ENCODE measurements at places on chromosomes 16 and 17.

DNA sequence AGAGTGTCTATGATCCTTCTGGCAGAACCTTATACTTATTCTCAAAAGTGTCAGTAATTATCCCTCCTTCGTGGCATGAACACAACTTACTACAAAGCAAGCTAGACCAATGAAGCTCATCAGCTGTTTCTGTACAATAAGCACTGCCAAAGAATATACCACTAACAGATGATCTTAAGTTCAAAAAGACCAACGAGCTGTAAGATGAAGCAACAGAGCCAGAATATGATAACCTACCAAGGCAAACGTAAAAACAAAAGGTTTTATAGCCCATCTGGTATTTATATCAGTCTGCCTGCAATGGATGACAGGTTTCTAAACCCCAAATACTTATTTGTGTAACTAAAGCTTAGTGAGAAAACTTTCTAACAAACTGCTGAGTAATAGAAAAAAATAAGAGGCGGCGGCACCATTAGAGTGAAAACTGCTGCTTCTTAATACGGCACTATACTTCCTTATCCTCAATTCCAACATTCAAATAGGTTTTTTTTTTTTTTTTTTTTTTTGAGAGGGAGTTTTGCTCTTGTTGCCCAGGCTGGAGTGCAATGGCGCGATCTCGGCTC, 22.1 kb downstream of the NME2 start:
- no peak for DNase-seq

DNA sequence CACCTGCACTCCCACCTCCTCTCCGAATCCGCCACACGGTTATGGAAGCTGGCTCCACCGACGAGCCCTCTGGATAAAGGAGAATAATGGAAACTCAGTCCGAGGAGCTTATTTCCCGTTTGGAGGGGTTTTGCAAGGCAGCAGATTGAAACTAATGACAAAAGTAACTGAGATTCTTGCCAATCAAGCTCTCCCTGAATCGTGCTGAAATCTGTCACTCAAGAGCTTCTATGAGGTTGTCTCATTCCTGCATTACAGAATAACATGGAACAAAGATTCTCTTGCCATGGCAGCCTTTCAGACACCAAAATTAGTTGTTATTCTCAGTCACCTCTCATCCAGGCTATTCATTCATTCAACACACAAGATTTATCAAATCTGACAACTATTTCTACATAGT, 405.9 kb downstream of the SOX9 start:
- DNase-seq: no peak

GRCh38 chr16:8660841-8661301, 13.5 kb upstream of the ABAT start:
- peak; percentile 45 for DNase-seq

DNA sequence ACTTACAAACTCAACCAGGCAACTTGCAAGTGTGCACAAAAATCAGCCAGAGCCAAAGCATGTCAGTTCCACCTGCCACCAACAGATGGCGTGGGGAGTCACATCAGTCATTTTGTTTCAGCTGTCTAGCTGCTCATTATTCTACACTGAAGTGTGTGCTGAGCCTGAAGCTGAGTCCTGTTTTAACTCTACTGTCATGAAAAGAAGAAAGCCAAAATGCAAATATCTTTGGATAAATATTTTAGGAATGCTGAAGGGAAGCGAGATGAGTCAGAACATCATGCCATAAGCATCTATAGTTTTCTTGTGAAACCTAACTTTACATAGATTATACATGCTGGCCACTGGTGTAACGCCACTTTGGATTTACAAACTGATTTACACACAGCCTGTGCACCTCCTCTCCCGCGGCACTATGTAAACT, 172.6 kb downstream of the CDK5R1 start:
- DNase-seq: peak; percentile 48

GRCh38 chr16:79601931-79602627, 1.5 kb upstream of the MAF start:
- peak; percentile 41 for DNase-seq

GRCh38 chr17:40454613-40454995, 11.4 kb downstream of the IGFBP4 start:
- DNase-seq: no peak

- no peak for DNase-seq
Observed at GRCh38 chr17:47980541-47980940, 9.6 kb downstream of the CDK5RAP3 start.

- DNase-seq: peak; percentile 47
Observed at GRCh38 chr17:2337544-2338314, 428 bp downstream of the SGSM2 start.

- DNase-seq: no peak
Observed at GRCh38 chr16:50282955-50283631, 16.7 kb downstream of the ADCY7 start.

DNA sequence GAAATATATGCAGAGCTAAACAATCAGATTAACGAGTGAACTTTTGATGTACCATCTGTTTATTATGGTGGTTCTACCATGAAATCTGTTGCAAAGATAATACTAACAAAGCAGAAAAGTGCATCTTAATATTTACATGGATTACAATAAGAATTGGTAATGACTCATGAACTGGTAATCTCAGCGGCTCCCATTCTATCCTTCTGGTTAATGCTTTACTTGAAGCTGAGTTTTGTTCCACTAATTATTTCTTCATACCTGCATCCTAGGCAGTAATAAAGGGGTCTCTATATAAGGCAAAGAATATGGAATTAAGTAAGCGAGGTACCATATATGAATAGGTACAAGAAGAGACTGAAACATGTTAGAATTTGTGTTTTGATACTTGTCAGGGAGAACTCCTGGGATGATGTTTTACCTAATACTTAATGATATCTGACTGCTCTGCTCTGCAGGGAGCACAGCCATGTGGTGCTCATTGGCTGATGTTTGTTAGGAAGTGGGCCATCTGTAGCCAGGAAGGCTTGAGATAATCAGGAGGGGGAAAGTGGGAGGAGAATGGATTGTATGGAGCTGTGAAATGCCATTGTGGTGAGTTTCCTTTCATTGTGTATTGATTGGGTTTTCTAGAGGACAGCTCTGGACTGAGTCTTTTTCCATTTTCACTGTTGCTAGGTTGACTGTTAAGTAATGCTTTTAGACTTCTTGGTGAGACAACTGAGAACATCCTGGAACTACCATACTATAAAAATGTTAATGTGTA, 52.6 kb downstream of the MAP2K6 start:
- DNase-seq: no peak

DNA sequence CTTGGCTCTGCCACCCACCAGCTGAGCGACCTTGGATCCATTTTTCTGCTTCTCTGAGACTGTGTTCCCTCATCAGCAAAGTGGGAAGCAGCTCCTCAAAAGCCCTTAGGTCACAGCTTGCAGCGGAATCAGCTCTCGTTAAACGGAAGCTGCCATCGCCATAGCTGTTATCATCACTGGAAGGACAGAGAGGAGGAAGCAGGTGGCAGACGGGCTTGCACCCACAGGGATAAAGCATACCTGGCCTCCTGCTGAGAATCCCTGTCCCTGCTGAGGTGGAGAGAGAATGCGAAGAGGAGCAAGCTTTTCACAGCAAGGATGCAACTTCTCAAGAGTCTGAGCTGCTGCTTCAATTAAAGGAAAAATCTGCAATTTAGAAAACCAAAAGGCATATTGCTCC, 106.6 kb downstream of the CLEC16A start:
- DNase-seq: no peak

GRCh38 chr16:28504707-28505404, 1.8 kb downstream of the IL27 start:
- DNase-seq: no peak

DNA sequence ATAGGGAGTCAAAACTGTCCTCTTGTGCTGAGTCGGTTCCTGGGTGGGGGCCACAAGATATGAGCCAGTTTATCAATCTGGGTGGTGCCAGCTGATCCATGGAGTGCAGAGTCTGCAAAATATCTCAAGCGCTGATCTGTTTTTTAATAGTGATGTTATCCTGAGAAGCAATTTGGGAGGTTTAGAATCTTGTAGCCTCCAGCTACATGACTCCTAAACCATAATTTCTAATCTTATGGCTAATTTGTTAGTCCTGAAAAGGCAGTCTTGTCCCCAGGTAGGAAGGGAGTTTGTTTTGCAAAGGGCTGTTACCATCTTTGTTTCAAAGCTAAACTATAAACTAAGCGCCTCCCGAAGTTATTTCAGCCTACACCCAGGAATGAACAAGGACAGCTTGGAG, 1.7 kb downstream of the TSPAN10 start:
- no peak for DNase-seq

All from HL-60 (cell line).